ENCODE measurements at places on chromosomes 13 and 19.

- DNase-seq: no peak
Observed at GRCh38 chr19:6745965-6746364, 6.5 kb downstream of the TRIP10 start.

- DNase-seq: no peak
Observed at GRCh38 chr13:109400624-109401257, 385.6 kb downstream of the IRS2 start.

DNA sequence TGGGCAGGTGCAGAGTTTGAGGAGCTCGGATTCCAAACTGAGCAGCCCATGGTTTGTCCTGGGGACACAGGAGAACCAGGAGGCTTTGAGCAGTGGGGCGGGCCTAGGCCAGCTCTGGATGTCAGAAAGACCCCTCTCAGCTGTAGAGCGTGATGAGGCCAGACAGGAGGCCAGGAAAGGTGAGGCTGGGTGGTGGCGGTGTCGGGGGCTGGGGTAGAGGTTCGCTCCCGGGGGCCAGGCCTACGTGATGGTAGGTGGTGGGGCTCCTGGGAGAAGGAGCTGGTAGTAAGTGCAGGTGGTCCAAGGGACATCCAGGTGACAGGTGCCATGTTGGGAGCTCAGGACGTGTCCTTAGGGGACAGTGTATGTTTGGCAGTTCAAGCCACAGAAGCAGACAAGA, 13.5 kb upstream of the PTOV1 start:
- DNase-seq: no peak

DNA sequence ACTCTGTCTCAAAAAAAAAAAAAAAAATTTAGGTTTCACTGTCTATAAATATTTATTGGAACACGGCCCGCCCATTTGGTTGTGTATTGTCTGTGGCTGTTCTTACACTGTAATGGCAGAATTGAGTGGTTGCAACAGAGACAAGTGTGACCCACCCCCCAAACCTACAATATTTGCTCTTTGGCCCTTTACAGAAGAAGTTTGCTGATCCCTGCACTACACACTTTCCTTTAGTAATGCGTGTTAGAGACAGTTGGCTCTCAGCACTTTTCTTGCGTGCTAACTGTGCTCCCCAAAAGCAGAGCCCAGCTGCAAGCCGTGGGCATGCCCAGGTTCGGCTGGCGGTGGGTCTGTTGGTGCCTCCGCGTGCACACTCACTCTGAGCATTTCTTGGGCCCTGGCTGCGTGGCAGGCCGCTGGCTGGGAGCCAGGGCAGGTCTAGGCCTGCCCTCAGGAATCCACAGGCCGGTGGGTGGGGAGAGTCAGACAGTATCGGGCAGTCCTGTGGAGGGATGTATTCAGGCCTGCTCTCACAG, 72.6 kb downstream of the SIPA1L3 start:
- peak; percentile 75 for DNase-seq

- DNase-seq: no peak
Observed at GRCh38 chr13:45500492-45501174, 35.9 kb downstream of the COG3 start.

DNA sequence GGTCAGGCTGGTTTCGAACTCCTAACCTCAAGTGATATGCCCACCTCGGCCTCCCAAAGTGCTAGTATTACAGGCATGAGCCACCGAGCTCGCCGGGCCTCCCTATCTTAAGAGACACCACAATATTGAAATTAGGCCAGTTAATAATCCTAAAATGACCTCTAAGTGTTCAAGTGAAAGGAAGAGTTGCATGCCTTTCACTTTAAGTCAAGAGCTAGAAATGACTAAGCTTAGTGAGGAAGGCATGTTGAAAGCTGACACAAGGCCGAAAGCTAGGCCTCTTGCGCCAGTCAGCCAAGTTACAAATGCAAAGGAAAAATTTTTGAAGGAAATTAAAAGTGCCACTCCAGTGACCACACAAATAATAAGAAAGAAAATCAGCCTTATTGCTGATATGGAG, 144.5 kb upstream of the FNDC3A start:
- DNase-seq: no peak

- no peak for DNase-seq
Observed at GRCh38 chr13:51303063-51303552, 36.4 kb upstream of the SERPINE3 start.

- no peak for DNase-seq
Observed at GRCh38 chr19:55305983-55306562, 19.1 kb downstream of the TMEM150B start.

GRCh38 chr19:17086120-17086519, 10.5 kb downstream of the MYO9B start:
- no peak for DNase-seq

GRCh38 chr19:35310811-35311465, 18.0 kb upstream of the CD22 start:
- DNase-seq: no peak

GRCh38 chr19:38737281-38737865, 6.9 kb downstream of the CAPN12 start:
- no peak for DNase-seq

DNA sequence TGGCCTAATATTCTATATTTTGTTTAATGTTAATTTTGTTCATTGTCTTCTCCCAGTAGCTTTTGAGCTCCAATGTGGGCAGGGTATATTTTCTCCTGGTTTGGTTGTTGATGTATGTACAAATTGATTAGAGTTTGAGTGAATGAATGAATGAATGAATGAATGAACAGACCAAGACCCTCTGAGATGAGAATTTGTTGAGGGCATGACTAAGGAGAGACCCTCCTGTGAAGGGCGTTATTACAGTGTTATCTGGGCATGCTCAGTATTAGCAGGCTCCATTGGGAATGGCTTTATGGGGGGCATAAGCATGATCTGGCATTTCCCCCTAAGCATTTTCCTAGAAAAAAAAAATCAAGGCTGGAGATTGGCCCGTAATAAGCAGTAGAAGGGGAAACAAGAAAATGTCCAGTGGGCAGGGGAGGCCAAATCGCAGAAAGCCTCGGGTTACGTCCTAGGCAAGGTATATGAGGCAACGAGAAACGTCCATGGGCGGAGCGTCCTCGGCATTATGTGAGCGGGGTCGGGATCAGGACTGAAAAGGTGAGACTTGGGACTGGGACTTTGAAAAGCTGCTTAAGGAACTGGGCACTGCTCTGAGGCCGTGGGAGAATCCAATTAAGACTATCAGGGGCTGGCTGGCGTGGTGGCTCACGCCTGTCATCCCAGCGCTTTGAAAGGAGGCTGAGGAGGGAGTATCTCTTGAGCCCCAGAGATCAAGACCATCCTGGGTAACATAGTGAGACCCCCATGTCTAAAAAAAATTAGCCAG, 904 bp upstream of the ARHGAP33 start:
- no peak for DNase-seq

GRCh38 chr13:22200440-22200839, 529.6 kb downstream of the FGF9 start:
- no peak for DNase-seq

DNA sequence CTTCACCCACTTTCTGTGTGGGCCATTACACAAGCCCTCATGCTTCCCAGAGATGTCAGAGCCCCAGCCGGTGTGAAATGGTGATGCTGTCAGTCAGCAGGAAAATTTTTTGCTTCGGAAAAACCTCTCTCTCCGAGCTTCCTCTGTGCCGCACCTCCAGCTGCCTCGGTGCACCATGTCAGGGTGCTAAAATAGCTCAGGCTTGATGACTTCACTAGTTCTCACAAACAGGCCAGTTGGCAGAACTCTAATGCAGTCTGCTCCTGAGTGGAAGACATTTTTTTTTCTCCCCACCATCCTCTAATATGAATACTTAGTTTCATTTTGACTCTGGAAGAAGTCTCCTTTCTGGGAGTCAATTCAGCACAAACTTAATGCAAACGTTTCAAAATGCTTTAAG, 71.3 kb downstream of the KLF12 start:
- no peak for DNase-seq

GRCh38 chr19:13794398-13794756, 866 bp upstream of the ZSWIM4 start:
- DNase-seq: no peak

DNA sequence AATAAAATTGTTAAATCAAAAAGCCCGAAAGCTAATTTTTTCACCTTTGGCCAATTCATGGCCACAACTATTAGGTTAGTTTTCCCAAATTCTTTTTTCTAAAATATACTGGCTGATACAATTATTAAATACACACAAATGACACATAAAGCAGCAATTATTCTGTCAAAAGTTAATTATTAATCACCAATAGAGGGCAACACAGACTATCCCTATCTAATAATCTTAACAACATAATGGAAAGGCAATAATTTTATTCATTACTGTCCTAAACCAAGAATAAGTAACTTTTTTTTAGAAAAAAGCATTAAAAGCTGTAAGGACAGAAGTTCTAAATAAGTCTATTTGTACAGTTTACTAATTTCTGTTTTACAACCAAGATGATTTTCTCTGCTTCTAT, 51.7 kb downstream of the KATNAL1 start:
- DNase-seq: no peak

DNA sequence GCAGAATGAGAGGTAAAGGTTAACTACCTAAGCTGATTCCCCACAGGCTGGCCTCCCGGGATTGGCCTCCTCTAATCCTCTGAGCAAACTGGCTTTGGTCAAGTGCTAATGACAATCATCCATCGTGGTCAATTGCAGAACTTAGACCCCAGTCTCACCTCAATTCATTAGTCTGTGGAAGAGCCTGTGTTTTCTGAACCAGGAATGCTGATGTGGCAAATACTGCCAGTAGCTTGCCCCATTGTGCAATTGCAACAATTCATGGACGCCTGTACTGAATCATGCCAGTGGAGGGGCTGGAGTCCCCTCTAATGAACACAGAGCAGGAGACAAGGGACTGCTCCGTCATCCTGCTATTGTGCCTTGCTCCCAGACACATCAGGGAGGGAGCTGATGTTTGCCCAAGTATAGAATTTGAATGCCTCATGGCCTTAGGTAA, 1256.5 kb downstream of the EFNB2 start:
- DNase-seq: no peak

DNA sequence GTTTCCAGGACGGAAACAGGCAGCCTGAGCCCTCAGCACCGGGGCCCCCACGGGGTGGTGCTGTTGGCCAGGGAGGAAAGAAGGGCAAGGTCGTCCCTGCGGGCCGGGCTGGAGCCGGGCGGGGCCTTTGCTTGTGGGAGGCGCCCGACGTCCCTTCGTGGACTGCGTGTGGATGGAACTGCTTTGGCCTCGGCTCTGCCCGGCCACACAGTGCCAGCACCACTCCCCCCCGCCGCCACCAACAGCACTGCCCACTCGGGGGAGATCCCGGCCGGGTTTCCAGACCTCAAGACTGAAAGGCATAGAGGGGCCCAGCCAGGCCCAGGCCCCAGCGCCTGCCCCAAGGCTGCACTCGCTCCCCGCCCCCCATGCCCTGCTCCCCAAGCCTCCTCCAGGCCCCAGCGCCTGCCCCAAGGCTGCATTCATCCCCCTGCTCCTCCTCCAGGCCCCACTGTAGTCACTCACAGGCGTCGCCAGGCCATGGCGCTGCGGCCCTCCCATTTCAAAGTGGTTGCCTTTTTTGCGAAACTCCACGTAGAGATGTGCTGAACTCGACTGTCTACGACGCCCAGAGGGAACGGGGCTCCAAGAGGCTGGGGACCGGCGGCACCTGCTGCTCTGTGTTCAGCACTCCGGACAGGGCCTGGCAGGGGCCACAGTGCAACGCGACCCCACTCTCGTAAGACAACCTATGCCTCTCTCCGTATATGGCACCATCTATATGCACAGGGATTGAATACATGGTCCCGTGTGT, 22.5 kb downstream of the C13orf46 start:
- peak; percentile 70 for DNase-seq

- no peak for DNase-seq
Observed at GRCh38 chr19:4284974-4285373, 5.9 kb downstream of the SHD start.

GRCh38 chr13:106090001-106090400, 445.5 kb downstream of the EFNB2 start:
- DNase-seq: no peak

DNA sequence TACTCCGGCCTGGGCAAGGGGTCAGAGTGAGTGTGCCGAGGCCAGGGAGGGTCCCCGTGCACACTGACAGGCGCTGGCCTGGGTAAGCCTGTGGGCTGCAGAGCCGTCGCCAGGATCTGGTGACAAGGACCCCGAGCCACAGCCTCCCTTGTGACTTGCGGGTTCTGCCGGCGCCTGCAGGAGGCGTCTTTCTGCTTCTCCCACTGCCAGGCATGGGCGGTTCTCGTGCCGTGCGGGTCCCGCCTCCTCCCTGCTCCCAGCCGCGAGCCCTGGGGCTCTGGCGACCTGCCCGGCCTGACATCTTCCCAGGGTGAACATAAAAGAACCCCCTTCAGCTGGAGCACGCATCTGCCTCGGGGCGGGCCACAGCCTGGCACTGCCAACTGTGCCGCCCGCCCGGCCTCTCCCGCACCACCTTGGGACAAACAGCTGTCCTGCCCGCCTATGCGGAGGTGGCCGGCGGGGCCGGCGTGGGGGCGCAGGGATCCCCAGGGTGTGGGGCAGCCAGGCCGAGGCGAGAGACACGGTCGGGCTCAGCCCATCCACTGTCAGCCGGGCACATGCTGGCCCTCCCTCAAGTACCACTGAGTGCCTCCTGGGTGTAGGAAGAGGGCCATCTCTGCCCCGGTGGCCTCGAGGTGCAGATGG, 1.5 kb upstream of the HCN2 start:
- peak; percentile 62 for DNase-seq

DNA sequence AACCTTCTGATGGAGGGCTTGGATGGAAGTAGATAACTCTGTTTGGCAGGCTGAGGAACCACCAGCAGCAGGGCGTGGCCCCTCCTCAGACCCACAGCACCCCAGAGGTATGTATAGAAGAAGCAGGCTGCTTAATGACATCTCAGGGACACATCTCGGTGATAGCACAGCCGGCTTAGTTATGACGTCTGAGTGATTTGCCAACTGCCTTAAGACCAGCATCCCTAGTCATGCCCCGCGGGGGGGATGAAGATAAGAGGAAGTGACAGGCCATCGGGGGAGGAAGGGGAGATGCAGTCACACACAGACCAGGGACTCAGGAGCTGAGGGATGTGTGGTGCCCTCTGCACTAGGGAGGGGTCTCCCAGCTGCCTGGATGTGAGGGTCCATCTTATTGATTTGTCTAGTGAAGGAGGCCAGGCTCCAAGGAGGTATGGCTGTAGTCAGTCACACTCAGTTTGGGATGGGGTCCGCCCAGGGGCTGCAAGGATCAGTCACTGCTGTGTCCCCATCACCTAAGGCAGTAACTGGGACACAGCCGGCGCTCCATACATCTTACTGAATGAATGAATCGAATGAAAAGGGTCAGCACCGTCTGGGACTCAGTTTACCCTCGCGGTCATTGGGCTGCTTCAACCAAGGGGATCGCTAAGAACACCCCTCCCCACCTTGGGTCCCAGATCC, 19.2 kb upstream of the ERCC1 start:
- DNase-seq: peak; percentile 55

- peak; percentile 99 for DNase-seq
Observed at GRCh38 chr19:58558623-58559274, 338 bp upstream of the UBE2M start.

DNA sequence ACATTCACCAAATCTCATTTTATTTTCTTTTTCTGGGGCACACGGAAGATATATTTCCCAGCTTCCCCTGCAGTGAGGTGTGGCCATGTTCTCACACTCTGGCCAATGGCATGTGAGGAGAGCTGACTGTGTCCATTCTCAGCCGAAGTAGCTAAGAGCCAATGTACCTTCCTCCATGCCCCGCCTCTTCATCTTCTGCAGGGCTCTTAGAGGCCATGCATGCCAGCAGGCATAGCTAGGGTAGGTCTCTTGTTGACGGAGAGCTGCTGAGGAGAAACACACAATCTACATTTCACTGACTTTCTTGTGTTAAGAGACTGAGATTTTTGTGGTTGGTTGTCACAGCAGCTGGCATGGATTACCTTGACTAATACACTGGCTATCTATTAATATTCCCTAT, 9.8 kb upstream of the MICU2 start:
- DNase-seq: no peak

All from Caco-2 (cell line).